Left cardiac atrium (tissue), 4 donors: ENCODE measurements at places on chromosomes 2 and 18.

DNA sequence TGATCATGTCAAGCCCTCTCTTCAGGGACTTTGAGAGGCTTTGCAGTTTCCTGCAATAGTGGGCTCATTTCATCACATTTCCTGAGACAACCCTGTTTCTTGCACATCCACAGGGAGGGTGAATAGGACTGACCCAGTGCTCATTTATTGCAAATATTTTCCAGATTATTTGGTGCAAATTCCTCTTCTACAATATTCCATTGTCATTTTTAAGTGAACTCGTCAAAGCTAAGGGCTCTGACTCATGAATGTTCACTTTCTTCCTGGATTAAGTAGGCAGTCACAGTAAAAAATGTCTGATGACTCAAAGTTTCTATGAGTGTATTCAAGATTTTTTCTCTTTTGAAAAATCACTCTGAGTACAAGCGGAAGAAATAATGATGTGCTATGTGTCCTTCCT is 225.5 kb upstream of the GALNT5 start:
- no peak for DNase-seq

- DNase-seq = no peak
Observed at GRCh38 chr18:23207191-23207955, 72.1 kb downstream of the CABLES1 start.

DNA sequence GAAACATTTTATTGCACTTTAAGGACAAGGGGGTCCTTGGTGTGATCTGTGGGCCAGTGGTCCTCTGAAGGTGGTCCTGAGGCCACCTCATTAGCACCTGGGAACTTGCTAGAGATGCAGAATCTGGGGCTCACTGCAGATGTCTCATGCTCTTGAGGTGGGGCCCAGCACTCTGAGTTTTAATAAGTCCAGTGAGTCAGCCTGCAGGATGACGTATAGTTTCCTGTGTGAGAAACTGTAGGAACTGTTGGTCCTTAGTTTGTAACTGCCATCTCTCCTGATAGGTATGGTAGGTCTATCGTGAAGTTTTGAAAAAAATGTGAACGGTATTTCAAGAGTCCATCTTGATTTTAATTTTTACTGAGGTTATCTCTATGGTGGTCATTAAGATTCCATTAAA is 2.8 kb downstream of the TRPM8 start:
- DNase-seq = no peak

DNA sequence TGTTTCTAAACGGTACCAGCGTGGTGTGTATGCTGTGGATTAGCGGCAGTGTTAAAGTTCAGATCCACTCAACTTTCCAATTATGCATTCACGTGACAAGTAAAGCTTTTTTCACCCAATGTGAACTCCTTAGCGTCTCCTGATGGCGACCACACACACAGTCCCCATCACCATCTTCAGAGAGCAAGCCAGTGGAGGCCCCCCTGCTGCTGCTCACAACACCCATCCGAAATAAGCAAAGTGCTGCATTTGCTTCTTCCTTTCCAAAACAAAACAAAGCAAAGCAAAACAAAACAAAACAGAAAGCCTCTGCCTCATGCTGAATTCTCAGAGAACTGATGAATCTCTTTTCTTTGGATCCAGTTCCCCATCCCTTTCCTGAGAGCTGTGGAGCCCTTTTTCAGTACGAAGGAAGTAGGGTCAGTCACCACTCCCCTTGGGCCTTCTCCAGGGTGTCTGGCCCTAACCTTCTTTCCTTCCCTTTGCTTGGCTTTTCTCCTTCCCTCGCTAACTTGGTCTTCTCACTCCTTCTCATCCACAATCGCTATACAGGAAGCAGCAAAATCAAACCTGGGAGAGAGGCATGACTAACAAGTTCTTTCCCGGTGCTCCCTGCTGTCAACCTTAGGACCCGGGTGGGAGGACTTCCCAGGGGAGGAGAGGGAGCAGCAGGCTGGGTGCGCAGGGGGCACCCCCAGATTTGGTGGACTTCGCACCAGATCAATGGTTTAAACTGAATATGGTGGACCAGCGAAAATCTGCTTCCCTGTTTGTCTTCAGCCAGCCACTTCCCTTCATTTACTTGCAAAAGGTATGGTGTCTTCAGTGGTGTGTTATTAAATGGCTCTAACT is 56.0 kb downstream of the NRP2 start:
- no peak for DNase-seq

- DNase-seq = no peak
Observed at GRCh38 chr2:178870703-178871102, 63.5 kb upstream of the TTN start.

DNA sequence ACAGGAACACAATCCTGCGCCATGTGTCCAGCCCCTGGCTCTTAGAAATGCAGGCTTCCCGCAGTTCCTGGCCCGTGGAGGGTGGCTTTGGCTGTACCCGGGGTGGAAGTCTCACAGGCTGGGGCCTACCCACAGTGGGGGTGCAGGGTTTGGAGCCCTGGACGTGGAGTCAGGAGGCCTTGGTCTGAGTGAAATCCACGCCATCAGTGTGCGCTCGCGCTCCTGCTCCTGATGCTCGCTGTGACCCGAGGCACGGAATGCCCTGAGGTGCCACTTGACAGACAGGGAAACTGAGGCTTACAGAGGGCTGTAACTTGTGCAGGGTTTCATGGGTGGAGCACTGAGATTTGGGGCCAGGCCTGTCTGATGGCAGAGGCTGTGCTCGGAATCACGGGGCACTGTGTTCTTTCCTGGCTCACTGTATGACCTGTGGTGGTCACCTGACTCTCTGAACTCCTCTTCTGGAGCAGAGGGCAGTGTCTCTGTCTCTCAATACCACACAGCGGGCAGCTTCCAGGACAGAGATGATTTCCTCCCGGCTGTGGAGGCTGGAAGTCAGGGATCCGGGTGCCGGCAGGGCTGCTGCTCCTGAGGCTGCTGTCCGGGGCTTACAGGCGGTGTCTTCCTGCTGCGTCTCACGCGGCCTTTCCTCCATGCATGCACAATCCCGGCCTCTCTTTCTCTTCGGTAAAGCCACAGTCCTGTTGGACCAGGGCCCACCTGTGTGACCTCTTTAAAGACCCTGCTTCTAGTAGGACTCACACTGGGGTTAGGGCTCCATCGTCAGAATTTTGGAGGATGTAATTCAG is 25.9 kb upstream of the ALLC start:
- no peak for DNase-seq

- DNase-seq = no peak
Observed at GRCh38 chr2:12265646-12266045, 451.1 kb upstream of the TRIB2 start.

GRCh38 chr2:72950558-72951255 is 33.4 kb downstream of the EMX1 start:
- no peak for DNase-seq

DNA sequence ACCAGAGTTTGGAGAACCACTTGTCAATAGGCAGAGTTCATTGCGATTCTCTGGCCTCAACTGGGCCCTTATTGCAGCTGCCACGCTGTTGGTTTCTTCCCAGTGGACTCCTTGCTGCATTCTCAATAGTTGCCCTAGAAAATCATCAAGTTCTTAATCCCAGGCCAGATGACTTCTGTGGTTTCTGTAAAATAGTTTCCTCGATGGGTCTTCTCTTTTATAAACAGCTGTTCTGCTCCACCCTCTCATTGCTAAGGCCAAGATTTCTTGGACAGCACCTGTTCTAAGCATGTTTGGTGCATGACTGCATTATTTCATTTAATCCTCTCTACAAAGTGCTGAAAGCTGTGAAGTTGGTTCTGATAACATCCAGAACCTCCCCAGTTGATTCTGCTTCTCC is 131.0 kb downstream of the BCL2L11 start:
- DNase-seq = no peak

GRCh38 chr2:40363631-40364030 is 88.3 kb downstream of the SLC8A1 start:
- DNase-seq = no peak

DNA sequence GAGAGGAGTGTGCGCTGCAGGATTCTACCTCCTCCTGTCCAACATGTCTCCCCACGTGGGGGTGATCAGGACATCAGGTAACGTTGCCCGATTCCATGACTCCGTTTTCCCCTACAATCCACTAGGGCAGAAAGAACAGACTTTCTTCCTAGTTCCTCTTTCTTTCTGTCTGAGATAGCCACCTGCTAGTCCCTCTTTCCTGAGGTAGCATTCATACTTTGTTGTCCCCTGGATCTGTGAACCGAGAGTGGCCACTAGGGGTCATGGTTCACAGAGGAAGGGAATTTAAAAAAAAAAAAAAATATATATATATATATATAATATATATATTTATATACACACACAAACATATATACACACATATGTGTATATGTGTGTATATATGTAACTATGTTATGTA is 210.0 kb upstream of the ZNF521 start:
- DNase-seq = no peak

GRCh38 chr2:241848761-241849615 is 9.7 kb downstream of the PDCD1 start:
- peak; percentile 19 for DNase-seq

DNA sequence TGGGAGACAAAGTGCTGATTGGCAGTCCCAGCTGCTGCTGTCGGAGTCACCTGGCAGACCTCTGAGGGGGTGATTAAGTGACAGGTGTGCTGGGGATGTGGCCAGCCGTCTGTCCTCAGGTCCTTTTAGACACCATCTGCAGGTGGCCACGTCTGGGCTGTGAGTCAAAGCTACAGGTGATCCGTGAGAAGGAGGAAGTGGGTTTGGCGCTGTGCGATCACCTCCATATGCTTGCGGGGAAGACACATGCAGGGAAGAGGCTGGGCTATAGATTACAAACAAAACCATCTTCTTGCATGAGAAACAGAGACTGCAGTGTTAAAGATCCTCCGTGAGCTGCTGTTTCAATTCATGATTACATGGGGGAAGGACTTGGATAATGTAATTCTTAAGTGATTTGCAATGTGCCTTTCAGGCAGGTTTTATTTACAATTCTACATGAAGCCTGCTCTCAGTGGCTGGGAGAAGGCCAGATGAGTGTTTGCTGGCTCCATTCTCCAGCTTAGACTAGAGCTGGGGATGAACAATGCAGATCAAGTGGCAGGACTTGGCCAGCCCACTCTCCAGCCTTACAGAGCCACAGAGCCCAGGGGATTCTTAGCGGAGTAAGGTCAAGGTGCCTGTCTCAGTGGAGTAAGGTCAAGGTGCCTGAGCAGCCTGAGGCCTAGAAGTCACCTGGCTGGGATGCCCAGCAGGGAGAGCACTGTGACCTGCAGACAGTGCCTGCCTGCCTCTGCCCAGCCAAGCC is 87.8 kb downstream of the LYPD1 start:
- no peak for DNase-seq

DNA sequence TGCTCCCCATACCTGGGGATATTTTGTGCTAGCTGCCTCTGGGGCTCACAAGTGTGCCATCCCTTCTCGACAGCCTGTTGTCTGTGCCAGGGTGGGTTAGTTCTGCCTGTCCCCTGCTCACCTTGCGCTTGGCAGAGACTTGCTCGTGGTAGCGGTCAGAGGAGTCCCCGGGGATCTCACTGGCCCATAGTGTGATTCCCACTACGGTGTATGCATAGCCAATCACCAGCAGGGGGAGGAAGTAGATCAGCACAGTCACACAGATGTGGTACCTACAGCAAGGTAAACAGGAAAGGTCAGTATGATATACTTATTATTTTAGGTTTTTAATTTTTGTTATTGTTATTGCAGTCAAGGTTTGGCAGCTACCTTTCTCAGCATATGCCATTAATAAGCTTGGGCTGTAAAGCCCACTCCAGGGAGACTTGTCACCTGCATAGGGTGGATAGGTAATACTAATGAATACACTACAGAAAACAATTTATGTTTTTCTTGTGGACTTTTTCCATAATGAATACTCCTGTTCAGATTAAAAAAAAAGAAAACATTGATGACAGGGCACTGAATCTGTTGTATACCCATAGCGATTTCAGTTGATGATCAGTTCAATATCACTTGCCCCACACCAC is 95.2 kb downstream of the POLE4 start:
- DNase-seq = no peak

DNA sequence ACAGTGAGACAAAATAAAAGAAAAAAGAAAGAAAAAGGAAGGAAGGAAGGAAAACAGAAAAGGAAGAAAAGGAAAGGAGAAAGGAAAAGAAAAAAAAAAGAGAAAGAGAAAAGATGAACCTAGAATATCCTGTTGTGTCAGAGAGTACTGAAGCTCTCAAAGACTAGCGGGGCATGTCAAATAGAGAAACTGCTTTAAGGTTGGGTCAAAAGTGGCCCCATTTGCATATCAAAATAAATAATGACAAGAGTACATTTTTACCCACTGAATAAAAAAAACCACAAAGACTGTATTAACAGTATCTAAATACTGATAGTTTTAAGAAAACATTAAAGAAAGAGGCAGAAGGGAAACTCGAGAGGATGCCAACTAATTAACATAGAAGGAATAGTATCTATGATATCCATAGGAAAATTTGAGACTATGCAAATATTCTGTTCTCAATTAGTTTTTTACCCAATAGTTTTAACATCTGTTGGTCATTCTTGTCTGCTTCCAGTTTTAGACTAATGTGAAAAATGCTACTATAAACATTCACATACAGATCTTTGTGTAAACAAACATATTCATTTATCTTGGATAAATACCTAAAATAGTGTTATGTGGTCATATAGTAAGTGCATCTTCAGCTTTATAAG is 53.2 kb downstream of the SFXN5 start:
- DNase-seq = no peak

DNA sequence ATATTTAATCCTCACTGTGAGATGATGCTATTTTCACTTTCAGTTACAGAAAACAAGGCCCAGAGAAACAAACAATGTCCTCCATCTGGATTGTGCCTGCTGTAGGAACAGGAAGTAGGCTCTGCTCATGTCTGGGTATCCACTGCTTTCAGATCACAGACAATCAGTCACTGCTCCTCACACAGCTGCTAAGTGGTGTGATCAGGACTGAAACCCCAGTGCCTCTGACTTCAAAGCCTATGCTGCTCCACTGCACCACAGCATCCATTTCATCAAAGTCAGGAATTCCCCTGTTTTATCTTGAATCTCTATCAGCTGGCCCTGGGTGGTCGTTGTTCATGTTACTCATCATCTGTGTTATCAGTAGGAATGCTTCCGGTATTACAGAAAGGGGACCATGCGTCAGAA is 303.8 kb upstream of the TRIB2 start:
- DNase-seq = no peak

DNA sequence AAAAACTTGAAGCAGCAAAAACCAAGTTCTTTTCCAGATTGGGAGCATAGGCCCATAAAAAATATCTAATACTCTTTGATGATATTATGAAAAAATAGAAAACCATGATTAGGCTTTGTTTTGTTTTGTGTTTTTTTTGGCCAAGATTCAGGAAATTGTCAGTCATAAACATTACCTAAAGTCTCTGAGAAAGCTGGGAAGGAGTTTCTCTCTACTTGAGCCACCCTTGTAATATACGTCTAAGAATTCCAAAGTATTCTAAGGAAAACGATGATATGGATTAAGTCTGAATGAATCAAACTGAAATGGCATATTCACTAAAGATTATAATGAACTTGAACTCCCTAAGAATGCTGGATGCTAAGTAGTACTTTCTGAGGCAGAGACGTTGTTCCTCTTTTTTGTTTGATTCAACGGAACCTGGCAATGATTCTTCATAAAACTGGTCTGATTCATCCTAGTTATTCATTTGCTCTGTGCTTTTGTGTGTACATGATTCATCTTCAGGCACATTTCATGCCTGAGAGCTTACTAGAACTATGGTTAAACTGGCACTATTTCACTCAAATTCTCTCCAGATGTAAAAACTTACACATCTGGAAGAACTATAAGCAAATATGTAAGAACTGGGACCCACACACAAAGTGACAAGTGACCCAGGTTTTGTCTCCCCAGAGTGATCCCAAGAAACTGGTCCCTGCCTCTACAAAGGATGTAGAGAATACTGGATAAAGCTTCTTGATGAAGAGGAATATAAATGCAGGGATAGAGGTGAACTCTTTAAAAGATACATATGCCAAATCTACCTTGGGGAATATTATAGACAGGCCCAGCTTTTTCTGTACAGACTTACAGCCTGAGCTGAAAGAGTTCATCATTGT is 159.7 kb downstream of the DOCK10 start:
- no peak for DNase-seq

- peak; percentile 37 for DNase-seq
Observed at GRCh38 chr2:165573534-165574461, 104.3 kb downstream of the CSRNP3 start.
